GM12892 (cell line): ENCODE measurements at places on chromosomes 13 and 19.

GRCh38 chr13:23751195-23751594 lies 138.0 kb downstream of the MIPEP start:
- no peak for DNase-seq

DNA sequence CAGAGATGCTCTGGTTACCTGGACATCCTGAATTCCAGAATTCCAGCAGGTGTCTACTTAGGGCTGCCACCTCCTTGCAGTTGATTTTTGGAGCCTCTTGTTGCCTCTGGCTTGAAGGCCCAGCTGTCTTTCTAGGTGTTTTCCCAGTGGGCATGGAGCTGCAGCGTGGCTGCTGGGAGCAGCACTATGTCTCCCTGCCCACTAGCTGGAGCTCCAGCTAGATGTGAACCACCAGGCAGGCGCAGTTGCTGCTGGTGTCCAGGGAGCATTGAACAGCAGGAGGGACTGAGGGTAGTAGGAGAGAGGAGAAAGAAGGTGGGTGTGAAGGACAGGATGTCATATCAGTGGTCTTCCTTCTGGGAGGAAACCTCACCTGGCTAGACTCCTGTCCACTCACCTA lies 9.9 kb upstream of the SELENOW start:
- DNase-seq, result no peak

GRCh38 chr19:35796645-35797542 lies 15.8 kb downstream of the PRODH2 start:
- DNase-seq, result no peak

DNA sequence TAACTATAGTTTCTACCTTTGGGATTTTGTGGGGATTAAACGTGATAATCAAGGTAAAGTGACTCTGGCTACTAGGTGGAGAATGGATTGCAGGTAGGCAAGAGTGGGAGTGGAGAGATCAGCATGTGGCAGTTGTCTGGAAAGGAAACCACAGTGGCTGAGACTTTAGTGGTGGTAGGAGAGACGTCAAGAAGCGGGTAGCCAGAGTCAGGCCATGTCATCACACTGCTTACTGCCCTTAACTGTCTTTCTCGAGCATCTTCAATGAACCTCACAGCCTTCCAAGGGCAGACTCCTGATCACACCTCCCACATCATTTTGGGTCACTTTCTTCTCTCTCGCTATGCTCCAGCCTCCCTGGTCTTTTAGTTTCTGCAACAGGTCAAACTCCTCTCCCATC lies 28.6 kb upstream of the MBNL2 start:
- no peak for DNase-seq

DNA sequence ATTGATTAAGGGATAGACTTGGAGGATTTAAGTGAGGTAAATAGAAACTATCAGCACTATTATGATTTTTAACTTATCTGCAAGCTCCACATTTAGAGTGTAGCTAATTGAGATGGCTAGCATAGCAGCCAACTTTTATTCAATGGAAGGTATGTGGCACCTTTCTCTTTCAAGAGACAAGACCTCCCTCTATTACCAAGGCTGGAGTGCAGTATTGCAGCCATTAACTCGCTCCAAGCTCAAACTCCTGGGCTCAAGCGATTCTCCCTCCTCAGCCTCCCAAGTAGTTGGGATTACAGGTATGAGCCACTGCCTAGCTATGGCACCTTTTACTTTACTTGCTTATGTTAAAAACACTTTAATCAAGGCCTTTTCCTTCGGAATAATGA lies 8.2 kb downstream of the TPT1 start:
- no peak for DNase-seq

- DNase-seq, result no peak
These were observed 414.2 kb upstream of the MIR17HG start for GRCh38 chr13:90933097-90933826.

GRCh38 chr19:6744381-6745301 lies 5.2 kb downstream of the TRIP10 start:
- DNase-seq, result no peak

DNA sequence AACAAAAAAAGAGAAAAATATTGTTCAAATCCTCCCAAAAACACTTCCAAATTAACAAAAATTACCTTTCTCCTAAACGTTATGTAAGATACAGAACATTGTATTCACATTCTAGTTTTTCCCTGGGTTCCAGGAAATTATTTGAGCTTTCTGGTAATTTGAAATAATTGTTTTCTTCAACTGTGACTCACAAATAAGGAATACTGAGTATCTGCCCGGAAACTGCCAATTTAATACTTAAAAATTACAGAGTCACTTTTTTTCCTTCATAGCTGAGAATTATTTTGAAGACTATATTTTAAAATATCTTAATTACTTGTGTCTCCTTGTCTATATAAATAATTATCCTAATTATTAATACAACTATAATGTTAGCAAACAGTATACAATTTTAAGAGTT lies 709.0 kb upstream of the ARGLU1 start:
- no peak for DNase-seq

DNA sequence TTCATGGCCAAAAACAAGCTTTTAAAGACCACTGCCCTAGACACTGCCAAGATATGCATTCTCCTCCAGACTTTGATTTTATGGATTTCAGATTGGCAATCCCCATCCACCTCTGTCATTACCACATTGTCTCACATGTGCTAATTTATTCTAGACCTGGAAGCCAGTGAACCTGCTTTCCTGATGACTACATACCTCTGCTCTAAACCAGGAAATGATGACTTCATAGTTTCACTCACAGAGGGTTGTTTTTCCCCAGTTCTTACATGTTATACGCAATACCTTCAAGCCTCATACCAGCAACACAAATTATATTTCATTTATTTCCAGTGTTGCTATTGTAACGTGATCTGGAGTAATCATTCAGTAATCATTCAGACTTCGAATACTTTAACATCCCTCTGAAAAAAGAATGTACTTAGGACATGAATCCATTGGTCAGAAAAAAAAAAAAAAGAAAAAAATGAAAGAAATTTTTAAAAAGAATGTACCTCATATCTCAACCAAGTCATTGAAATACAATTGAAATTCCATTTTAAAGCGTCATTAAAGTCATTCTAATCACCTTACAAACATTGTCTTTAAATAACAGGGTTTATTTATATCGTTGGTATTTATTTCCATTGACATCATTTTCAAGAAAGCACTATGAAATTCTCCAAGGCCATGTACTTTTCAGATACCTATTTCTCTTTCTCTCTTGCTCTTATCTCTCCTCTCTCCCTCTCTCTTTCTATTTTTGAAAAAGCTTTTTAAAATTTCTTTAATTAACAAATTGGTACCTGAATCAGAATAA lies 33.4 kb upstream of the KLF5 start:
- no peak for DNase-seq

DNA sequence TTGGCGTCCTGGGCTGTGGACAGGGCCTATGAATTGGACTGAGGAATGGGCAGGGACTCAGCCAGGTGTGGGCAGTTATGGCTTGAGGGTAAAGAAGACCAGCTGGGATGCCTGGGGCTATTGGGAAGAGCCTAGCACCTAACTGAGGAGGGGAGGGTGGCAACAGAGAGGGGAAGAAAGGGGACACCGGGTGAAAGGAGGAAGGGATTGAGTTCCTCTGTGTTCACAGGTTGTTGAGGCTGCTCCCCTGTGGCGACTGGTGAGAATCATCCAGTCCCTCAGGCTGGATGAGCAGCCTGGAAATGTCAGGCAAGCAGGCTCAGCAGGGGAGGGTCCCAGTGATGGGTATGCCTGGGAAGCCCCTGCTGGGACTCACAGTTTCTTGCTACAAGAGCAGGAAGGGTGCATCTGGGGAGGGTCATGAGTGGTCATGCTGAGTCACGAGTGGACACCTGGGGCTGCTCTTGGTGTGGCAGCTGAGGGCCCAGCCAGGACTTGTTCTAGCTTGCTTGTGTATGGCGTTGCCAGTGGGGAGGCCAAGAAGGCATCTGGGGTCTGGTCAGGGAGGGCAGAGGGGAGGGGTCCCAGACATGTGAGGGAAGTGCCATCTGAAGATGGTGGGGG lies 1.4 kb downstream of the ZNF324 start:
- DNase-seq, result no peak

GRCh38 chr13:106981051-106981450 lies 413.1 kb upstream of the ARGLU1 start:
- DNase-seq, result no peak

- no peak for DNase-seq
These were observed 959 bp downstream of the CHMP2A start for GRCh38 chr19:58553799-58554493.

GRCh38 chr19:49422407-49423070 lies 702 bp downstream of the PTH2 start:
- DNase-seq, result no peak

DNA sequence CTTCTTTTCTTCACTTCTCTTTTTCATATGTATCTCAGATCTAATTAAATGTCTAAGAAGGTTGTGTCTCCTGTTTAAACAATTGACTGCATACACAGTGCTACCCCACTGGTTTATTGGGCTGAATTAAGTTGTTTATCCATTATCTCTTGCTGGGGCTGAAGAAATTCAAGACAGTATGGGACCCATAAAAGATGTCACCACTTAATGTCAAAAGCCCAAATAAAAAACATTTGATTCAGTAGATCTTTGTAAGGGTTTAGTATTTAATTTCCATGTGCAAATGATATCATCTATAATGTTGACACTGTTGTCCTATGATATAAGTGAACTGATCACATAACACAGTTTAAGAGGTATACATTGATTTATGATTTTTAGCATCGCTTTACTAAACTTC lies 1431.9 kb upstream of the PCDH20 start:
- DNase-seq, result no peak

DNA sequence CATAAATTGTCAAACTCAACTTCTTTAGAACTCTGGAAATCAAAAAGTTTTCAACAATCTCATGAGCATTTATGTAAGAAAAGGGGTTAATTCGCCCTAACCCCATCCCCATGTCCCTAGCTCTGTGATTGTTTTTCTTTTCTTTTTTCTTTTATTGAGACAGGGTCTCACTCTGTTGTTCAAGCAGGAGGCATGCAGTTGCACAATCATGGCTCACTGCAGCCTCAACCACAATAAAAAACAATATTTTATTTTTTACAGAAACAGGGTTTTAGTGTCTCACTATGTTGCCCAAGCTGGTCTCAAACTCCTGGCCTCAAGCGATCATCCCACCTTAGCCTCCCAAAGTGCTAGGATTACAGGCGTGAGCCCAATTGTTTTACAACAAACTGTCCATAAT lies 16.7 kb downstream of the VWA8 start:
- DNase-seq, result no peak

- DNase-seq, result no peak
These were observed 1193.6 kb downstream of the UQCRFS1 start for GRCh38 chr19:28019371-28019770.

DNA sequence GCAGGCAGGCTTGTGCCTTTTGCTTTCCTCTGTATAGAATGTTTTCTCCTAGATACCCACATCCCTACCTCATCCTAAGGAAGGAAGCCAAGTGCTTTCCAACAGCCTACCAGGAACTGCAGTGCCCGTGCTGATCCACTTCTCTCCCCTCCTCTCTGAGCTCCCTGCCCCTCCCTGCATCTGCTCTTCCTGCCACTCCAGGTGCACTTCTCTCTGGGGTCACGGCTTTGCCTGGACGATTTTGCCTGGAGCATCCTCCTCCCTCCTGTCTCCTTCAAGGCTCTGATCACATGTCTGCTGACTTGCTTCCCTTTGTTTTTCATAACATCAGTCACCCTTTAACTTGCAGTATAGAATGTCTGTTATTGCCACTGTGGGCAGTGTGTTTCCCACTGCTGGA lies 34.7 kb upstream of the IRS2 start:
- DNase-seq, result no peak

DNA sequence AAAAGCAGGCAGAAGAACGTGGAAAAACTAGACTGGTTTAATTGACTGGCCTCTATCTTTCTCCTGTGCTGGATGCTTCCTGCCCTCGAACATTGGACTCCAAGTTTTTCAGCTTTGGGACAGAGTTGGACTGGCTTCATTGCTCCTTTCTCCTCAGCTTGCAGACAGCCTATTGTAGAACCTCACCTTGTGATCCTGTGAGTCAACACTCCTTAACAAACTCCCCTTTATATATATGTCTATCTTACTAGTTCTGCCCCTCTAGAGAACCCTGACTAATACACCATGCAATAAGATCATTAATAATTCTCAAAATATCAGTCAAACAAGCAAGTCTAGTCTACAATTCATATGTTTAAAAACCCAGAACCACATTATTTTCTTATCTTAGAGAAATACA lies 662.4 kb downstream of the TBC1D4 start:
- DNase-seq, result no peak

- no peak for DNase-seq
These were observed 1.2 kb upstream of the EFNA2 start for GRCh38 chr19:1284293-1284978.

- DNase-seq, result no peak
These were observed 2.6 kb downstream of the PTPRS start for GRCh38 chr19:5337708-5338655.

- no peak for DNase-seq
These were observed 1346.0 kb upstream of the SPRY2 start for GRCh38 chr13:81686877-81687276.

DNA sequence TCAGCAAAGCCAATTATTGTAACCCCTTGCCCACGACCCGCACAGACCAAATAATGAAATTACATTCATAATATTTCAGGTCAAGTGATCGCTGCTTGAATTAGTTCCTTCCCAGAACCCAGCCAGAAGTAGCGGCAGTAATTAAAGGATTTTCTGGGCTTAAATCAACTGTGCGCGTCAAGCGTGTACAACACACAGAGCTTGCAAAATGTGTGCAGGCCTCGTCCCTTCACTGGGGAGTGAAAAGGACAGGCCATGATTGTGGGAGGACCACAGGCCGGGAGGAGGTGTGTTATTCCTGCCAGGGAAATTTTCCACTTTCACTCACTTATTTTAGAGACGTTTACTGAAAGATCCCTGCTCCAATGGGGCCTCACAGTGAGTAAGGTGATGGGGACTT lies 84.9 kb downstream of the CHST8 start:
- DNase-seq, result no peak

GRCh38 chr19:11356074-11356397 lies 804 bp downstream of the PLPPR2 start:
- DNase-seq, result no peak

DNA sequence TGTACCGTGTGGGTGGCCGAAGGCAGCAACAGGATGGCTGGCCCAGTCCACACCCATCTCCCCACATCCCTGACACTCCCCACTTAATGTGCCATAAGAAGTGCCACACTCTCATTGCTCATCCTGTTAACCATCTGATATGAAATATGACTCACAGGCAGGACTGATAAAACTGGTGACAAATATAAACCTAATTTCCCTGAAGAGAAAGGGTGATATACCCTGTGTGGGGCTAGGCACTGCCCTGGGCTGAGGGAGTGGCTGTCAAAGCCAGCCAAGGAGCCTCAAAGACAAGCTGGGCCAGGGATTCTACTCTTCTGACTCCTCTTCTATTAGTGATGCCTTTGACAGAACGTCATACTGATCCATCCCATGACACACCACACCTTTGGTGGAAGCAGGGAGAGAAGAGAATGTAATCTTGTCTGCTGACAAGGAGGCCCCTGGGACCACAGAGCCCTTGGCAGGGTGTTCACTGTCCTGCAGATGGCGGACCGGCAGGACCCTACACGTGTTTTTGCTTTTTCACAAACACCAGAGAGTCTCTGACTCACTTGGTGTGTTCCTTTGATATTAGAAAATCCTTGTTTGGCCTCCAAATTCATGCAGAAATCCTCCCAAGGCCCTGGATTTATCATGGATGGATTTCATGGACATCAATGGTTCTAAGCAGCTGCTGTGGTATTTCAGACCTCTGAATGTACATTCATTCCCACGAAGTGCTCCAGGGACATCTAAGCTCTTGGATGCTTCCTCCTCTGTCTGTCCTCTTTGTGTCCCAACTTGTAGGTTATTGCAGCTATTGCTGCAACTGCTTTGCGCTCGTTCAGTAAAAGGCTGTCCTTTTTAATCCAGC lies 98.0 kb upstream of the WASF3 start:
- DNase-seq, result no peak

- DNase-seq, result no peak
These were observed 102.0 kb downstream of the ZNF429 start for GRCh38 chr19:21607449-21607848.
